ENCODE measurements at places on chromosomes 12 and 14.

DNA sequence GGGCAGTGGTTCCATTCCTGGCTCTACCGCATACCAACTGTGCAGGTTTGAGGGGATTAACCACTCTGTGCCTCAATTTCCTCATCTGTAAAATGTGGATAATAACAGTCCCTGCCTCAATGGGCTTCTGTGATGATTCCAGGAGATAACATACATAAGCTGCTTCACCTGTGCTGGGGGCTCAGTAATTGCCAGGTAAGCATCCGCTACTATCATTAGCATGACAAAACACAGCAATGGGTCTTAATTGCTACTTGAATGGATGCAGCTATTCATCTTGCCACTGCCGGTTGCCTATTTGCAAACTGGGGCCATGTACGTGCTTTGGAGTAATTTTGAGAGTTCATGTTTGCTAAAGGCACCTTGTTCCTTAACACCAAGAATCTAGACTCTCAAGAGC, 132.6 kb downstream of the TMEM132D start:
- DNase-seq = no peak

DNA sequence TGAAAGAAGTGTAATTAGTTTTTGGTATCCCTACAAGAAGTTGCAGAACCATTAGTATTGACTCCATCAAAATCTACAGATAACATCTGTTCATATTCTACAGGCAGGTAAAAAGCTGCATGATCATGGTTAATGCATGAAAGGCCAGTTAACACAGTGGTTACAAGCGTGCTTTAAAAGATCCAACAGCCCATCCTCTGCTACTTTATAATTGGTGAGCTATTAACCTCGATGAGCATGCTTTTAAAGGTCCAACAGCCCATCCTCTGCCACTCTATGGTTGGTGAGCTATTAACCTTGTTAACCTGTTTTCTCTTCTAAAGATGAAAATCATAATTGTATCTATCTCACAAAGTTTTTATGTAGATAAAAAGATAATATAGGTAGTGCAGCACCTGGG, 289.3 kb downstream of the DUSP6 start:
- no peak for DNase-seq

DNA sequence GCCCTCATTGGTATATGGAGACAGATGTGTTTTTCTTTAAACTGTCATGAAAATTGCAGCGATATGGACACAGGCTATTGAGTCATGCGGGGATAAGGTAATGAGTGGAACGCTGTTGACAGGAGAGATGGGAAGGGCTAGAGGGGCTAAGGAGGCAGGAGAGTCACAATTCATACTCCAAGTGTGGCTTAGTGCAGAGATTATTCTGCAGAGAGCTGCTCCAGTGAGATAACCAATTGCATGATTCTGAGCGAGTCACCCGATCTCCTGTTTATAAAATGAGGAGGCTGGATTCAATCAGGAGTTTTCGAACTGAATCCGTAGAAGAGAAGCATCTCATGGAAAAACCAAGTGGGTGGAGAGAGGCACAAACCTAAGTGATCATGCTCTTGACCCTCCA, 106.4 kb upstream of the PLEKHG7 start:
- DNase-seq = no peak

- peak; percentile 40 for DNase-seq
Observed at GRCh38 chr12:122860040-122860853, 25.0 kb downstream of the HIP1R start.

- DNase-seq = no peak
Observed at GRCh38 chr12:113049976-113050742, 6.4 kb upstream of the DTX1 start.

Data from activated gamma-delta T cell (primary cell).